ENCODE measurements at places on chromosomes 6 and 20. TPM values are rescaled to one million over a fixed set of nuclear protein-coding genes. Genes with fewer than 3 reads are reported as not detected.

The SLPI gene
- not detected for total RNA-seq

The SLC22A7 gene
- not detected for total RNA-seq

The TMEM244 gene
- total RNA-seq, result not detected

The LRFN2 gene
- not detected for total RNA-seq

The THEMIS gene
- 85.0 TPM for total RNA-seq

The SLC17A5 gene
- 7.8 TPM for total RNA-seq

The GNRH2 gene
- total RNA-seq, result 1.2 TPM

The CTNNBL1 gene
- 58.4 TPM for total RNA-seq

The ISM1 gene
- total RNA-seq, result 1.1 TPM

The ULBP3 gene
- 1.8 TPM for total RNA-seq

The F13A1 gene
- total RNA-seq, result not detected

The DYNLT2 gene
- 1.9 TPM for total RNA-seq

The IL17A gene
- not detected for total RNA-seq

The AVP gene
- not detected for total RNA-seq

The RMND1 gene
- 22.7 TPM for total RNA-seq

The ZBTB12 gene
- 1.5 TPM for total RNA-seq

The HMGCLL1 gene
- total RNA-seq, result not detected

The CTSA gene
- total RNA-seq, result 57.5 TPM

The ASIP gene
- not detected for total RNA-seq

The CCN5 gene
- not detected for total RNA-seq

The DAAM2 gene
- not detected for total RNA-seq

The SLA2 gene
- 65.9 TPM for total RNA-seq

The SMIM28 gene
- total RNA-seq, result not detected

The EPM2A gene
- total RNA-seq, result 9.2 TPM

The MRPL14 gene
- total RNA-seq, result 49.2 TPM

The GOPC gene
- 27.1 TPM for total RNA-seq

The SIGLEC1 gene
- total RNA-seq, result not detected

The HEY2 gene
- not detected for total RNA-seq

The BPI gene
- total RNA-seq, result not detected

The MEP1A gene
- total RNA-seq, result not detected

The CDH26 gene
- total RNA-seq, result 1.0 TPM

The CALHM4 gene
- total RNA-seq, result not detected

The KIAA0408 gene
- 4.1 TPM for total RNA-seq

The KCNQ5 gene
- 6.2 TPM for total RNA-seq

The PCK1 gene
- not detected for total RNA-seq

The PSORS1C2 gene
- not detected for total RNA-seq

The GLP1R gene
- total RNA-seq, result not detected

The LRRC73 gene
- 0.33 TPM for total RNA-seq

The MAP3K5 gene
- 22.0 TPM for total RNA-seq

The DOK5 gene
- total RNA-seq, result 0.20 TPM

Measured in activated naive CD4-positive, alpha-beta T cell treated with anti-CD3 and anti-CD28 coated beads, Interleukin-2, amount 10 ng/mL, durations not matched to agents 5 hours and 36 hours (primary cell).